ENCODE measurements at places on chromosomes 6 and 20. TPM values are rescaled to one million over a fixed set of nuclear protein-coding genes. Genes with fewer than 3 reads are reported as not detected.

GRCh38 chr6:33691456-33692077 lies 19.9 kb downstream of the UQCC2 start:
- H3K4me3 ChIP-seq = no peak overlapping the region
- no peak for DNase-seq
- no peak overlapping the region for H3K27ac ChIP-seq
- H3K4me1 ChIP-seq = peaks cover 19% of the 10 kb centered on the region

GRCh38 chr6:31470801-31471200 lies 27.1 kb upstream of the MICB start:
- H3K4me3 ChIP-seq = no peak overlapping the region
- H3K4me1 ChIP-seq = no peaks in the 10 kb centered on the region
- DNase-seq = no peak
- H3K27me3 ChIP-seq = peaks cover 10% of the 10 kb centered on the region

DNA sequence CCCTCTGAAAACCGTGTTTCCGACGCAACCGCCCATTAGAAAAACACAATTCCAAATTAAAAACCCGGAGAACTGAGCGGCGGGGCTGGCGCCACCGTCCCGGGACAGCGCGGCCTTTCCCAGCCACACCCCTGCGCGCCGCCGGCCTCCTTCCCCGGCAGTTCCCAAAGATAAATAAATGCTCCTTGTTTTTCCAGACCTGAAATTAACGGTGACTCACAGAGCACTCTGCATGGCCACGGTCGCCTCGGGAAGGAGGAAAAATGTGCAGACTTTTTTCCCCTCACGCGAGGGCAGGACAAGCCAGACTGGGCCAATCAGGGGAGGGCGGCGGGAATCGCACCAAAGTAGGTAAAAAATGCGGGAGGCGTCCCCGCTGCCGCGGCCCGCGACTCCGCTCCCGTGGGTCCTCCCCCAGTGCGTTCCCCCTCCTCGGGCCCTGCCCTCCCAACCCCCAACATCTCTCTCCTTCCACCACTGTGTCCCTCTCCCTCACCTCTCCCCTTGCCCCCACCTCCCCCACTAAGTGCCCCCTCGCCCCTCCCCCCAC lies 828 bp upstream of the DSTN start:
- H3K36me3 ChIP-seq = peaks cover 3% of the 10 kb centered on the region
- H3K27ac ChIP-seq = peak overlapping the region; percentile 86
- H3K4me1 ChIP-seq = peaks cover 10% of the 10 kb centered on the region
- peak overlapping the region; percentile 88 for H3K4me3 ChIP-seq
- H3K27me3 ChIP-seq = no peaks in the 10 kb centered on the region
- peak; percentile 97 for DNase-seq

GRCh38 chr20:39136798-39137197 lies 174.7 kb downstream of the DHX35 start:
- no peak overlapping the region for H3K4me3 ChIP-seq
- H3K36me3 ChIP-seq = no peaks in the 10 kb centered on the region
- no peak for DNase-seq
- no peak overlapping the region for H3K27ac ChIP-seq
- no peaks in the 10 kb centered on the region for H3K27me3 ChIP-seq

DNA sequence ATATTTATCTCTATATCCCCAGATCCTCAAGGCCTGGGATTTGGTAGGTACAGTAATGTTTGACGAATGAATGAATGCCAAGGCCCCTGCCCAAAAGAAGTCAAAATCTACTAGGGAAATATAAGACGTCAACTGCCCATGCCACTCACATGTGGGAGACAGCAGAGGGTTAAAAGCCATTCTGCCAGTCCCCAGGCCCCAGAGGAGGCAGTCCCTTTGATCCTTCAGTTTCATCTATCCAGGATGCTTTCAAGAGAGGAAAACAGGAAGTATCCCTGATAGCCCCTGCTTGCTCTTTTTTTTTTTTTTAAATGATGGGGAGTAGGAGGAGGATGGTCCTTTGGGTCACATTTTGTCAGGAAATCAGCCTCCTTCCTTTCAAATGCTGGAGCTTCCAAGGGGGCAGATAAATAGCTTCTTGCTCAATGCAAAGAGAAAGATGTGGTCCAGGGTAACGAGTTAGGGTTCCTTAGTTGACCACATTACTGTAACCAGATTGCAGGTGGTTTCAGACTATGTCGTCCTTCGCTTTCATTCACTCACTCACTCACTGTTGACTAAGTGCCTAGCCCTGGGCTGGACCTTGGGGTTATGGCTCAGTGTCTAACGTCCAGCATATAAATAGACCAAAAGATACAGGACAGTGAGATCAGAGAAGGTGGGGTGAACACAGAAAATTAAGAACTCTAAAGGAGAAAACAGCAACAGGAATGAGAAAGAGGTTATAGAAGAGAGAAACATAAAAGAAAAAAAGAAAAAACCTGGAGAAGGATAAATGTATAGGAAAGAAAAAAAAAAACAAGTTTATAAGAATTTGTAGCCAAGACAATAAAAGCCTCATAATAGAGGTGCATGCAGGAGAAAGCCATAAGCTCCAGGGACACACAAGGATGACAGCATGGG lies 64.6 kb upstream of the PIM1 start:
- no peak overlapping the region for H3K27ac ChIP-seq
- H3K4me3 ChIP-seq = no peak overlapping the region
- no peak for DNase-seq
- H3K36me3 ChIP-seq = no peaks in the 10 kb centered on the region

GRCh38 chr6:148739822-148740128 lies 7.1 kb upstream of the UST start:
- H3K4me3 ChIP-seq = no peak overlapping the region
- H3K27ac ChIP-seq = no peak overlapping the region
- H3K27me3 ChIP-seq = no peaks in the 10 kb centered on the region
- no peaks in the 10 kb centered on the region for H3K4me1 ChIP-seq
- DNase-seq = no peak

PXMP4 gene
- polyA plus RNA-seq = 5.2 TPM

CAP2 gene
- polyA plus RNA-seq = 38.1 TPM

LST1 gene
- not detected for polyA plus RNA-seq

Measured in fibroblast of lung (primary cell).